Endothelial cell of umbilical vein (primary cell): ENCODE measurements at places on chromosomes 1 and 21. TPM values are rescaled to one million over a fixed set of nuclear protein-coding genes. Genes with fewer than 3 reads are reported as not detected.

- no peak overlapping the region for H3K27ac ChIP-seq
- no peaks in the 10 kb centered on the region for H3K4me1 ChIP-seq
- H3K27me3 ChIP-seq = no peaks in the 10 kb centered on the region
- no peak overlapping the region for H3K4me3 ChIP-seq
Observed at GRCh38 chr1:167330601-167331293, 110.1 kb downstream of the POU2F1 start.

DNA sequence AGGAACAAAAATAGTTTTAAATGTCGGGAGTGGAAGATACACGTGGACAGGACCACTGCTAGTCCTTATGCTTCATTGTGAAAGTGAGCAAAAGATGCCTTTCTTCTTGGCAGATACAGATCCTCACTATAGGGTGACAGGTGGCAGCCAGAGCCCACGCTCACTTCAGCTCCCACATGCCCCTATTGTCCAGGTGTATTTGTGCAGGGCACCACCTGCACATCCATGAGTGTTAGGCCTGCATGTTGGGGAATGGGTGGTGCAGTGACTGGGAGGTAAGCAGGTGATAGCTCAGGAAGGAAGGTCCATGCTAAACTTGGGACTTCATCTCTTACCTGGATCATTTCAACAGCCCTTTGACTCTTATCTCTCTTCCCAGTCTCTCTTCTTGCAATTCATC lies 27.4 kb downstream of the SLC5A9 start:
- H3K36me3 ChIP-seq = no peaks in the 10 kb centered on the region
- H3K27me3 ChIP-seq = no peaks in the 10 kb centered on the region
- H3K4me1 ChIP-seq = no peaks in the 10 kb centered on the region
- H3K27ac ChIP-seq = no peak overlapping the region
- DNase-seq = no peak

DNA sequence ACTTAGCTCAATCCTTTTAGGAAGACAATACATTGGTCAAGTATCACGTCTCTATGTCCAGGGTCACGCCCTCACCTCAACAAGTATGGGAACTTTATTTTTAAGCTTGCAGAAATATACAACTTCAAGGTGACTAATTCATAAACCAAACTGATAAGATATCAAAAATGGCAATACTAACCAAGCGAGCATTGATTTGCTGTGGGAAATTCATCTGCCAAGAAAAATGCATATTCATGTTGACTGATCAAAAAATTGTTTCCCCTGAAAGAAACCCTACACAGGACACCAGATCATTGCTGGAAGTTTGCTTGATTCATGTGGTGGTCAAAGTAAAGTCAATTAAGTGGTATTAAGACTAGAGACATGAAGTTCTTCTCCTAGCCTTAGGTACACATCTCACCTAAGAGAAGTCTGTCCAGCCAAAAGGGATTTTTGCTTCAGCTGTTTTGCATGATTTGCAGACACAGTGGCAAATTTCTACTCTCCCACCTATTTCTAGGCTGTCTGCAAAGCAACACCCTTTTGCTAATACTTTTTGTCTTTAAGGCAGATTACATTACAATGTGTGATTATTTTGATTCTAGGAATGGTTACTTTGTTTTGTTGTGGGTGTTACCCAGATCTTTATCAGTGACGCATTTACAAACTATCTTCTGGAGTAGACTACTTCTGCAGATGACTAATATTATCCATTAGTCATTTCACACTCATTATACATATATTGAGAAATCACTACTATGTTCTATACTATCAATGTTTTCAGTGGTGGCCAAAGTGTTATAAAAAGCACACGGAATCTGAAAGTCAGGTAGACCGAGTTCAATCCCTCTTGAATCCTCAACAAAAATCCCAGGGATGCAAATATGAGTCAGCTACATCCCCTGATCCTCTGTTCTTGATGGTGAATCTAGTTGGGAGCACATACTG lies 12.4 kb downstream of the SAMSN1 start:
- H3K36me3 ChIP-seq = no peaks in the 10 kb centered on the region
- DNase-seq = peak; percentile 77
- H3K4me3 ChIP-seq = no peak overlapping the region
- peak overlapping the region; percentile 91 for H3K27ac ChIP-seq
- H3K27me3 ChIP-seq = no peaks in the 10 kb centered on the region
- peaks cover 17% of the 10 kb centered on the region for H3K4me1 ChIP-seq

DNA sequence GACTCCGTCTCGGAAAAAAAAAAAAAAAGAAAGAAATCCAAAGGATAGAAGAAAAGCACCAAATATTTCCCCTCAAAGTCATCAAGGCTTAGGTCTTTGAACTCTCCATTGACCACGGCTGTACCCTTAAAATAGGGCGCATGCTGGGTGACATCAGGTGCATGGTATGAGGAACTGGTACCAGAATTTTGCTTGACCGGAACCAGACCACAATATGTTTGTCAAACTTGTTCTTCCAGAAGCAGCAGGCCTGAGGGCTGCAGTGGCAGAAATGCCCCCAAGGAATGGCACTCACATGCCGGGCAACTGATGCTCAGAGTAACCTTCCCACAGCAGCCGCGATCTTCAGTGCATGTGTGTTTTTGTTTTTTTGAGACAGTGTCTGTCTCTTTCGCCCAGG lies 21.0 kb downstream of the RCC1 start:
- DNase-seq = no peak
- H3K4me1 ChIP-seq = no peaks in the 10 kb centered on the region
- peaks cover 3% of the 10 kb centered on the region for H3K36me3 ChIP-seq
- H3K4me3 ChIP-seq = no peak overlapping the region
- no peak overlapping the region for H3K27ac ChIP-seq

GRCh38 chr1:247386687-247387086 lies 29.3 kb upstream of the NLRP3 start:
- no peaks in the 10 kb centered on the region for H3K4me1 ChIP-seq
- H3K27me3 ChIP-seq = no peaks in the 10 kb centered on the region
- H3K4me3 ChIP-seq = no peak overlapping the region
- H3K27ac ChIP-seq = no peak overlapping the region

DNA sequence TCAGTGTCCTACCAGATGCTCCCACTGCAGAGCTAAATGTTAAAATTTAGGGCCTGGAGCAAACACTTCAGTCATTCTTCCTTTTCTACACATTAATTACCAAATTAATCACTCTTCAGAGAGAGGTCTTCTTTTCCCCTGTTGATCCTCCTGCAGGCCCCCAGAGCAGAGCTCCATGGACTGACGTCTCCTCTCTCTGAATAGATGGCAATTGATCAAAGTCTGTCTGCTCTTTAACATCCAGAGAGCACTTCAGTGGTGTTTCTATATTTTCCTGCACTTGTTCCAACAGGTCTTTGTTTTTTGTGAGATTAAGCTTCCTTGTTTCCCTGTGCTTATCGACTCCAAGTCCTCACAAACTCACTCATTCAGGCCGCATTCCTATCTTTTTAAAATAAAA lies 239.3 kb downstream of the SIPA1L2 start:
- H3K4me1 ChIP-seq = no peaks in the 10 kb centered on the region
- H3K27me3 ChIP-seq = no peaks in the 10 kb centered on the region
- H3K36me3 ChIP-seq = no peaks in the 10 kb centered on the region

- H3K4me1 ChIP-seq = peaks cover 4% of the 10 kb centered on the region
- no peak overlapping the region for H3K4me3 ChIP-seq
- H3K27ac ChIP-seq = no peak overlapping the region
- H3K27me3 ChIP-seq = no peaks in the 10 kb centered on the region
Observed at GRCh38 chr1:20151906-20152598, 12.9 kb downstream of the PLA2G2F start.

GRCh38 chr1:66478116-66478515 lies 55.8 kb upstream of the SGIP1 start:
- no peaks in the 10 kb centered on the region for H3K4me1 ChIP-seq
- DNase-seq = no peak
- no peak overlapping the region for H3K27ac ChIP-seq
- no peaks in the 10 kb centered on the region for H3K36me3 ChIP-seq

DNA sequence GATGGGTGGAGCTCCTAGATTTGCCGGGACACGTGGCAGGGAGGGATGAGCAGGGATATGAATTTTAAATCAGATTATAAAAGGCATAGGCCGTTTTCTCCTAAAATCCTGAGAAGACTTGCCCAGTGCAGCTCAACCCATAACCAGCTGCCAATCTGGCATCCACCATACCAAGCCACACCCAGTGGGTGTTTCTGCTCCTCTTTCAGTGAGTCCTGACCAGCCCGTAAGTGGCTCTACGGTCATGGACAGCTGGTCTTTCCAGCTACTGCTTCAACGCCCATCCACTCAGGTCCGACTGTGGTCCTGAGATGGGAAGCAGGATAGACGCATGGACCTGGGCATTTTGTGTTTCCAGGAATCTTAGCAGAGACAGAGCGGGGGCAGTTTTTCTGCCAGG lies 107.2 kb downstream of the LAMC2 start:
- peaks cover 9% of the 10 kb centered on the region for H3K4me1 ChIP-seq
- no peak overlapping the region for H3K4me3 ChIP-seq
- H3K36me3 ChIP-seq = no peaks in the 10 kb centered on the region
- DNase-seq = no peak
- no peaks in the 10 kb centered on the region for H3K27me3 ChIP-seq

- H3K27ac ChIP-seq = peak overlapping the region; percentile 29
- H3K4me1 ChIP-seq = peaks cover 14% of the 10 kb centered on the region
- DNase-seq = peak; percentile 67
- no peaks in the 10 kb centered on the region for H3K36me3 ChIP-seq
Observed at GRCh38 chr1:60228041-60228491, 154.5 kb upstream of the C1orf87 start.

- no peaks in the 10 kb centered on the region for H3K27me3 ChIP-seq
- no peaks in the 10 kb centered on the region for H3K4me1 ChIP-seq
- no peaks in the 10 kb centered on the region for H3K36me3 ChIP-seq
- H3K27ac ChIP-seq = no peak overlapping the region
- DNase-seq = no peak
Observed at GRCh38 chr1:157856538-157856937, 14.9 kb upstream of the CD5L start.

DNA sequence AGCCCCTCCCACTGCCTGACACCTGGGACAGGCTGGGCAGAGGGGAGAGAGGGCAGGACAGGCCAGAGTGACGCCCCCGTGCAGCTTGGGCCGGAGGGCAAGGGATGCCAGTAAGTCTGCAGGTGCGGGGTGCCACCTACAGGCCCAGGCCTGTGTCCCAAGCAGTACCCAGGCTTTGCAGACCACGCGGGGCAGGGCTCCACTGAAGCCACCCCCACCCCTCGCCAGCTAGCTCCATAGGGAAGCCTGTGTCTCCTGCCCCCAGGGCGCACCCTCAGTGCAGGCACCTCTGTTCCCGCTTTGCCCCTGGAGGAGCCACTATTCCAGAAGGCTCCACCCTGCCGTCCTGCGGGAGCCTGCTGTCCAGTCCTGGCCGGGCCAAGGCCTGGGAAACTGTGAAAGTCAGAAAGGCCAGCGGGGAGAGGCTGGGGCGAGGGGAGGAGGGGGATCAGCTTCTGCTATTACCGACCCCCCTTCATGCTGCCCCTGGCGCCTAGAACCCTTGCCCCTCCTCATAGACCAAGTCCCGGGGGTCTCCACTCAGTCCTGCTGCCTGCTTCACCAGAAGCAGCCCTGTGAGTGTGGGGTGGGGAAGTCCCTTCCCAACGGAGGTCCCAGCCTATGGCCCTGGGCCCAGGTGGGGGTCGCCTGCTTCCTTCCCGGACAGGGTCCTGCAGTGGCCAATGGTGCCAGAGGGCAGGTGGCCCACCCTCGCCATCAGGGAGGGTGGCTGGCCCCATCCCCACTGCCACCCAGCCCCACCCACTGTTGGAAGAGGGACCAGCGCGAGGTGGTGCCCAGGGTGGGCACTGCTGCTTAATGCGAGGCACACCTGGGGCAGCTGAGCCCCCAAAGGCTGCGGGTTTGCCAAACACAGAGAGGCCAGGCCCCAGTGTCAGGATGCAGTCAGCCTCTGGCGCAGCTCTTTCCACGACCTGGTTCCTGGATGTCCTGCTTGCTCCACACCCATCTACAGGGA lies 54.4 kb downstream of the KCNAB2 start:
- no peak for DNase-seq
- no peak overlapping the region for H3K27ac ChIP-seq
- H3K27me3 ChIP-seq = no peaks in the 10 kb centered on the region

DNA sequence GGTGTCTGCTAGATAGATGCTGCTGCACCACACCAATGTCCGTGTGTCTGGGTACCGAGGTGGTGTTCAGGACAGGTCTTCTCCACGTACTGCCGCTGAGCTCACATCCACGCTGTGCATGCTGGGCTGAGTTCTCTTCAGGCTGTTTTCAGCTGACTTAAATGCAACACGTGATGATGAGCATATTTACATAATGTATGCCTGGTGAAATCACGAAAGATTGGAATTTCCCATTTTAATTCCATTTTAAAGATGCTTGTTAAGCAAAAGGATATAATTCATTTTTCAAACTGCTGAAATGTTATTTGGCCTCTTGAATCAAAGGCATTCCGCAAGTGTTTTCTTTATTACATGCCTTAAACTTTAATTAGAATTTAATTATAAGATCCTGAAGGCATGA lies 107.9 kb downstream of the FGGY start:
- no peaks in the 10 kb centered on the region for H3K27me3 ChIP-seq
- H3K36me3 ChIP-seq = no peaks in the 10 kb centered on the region
- DNase-seq = no peak
- no peak overlapping the region for H3K4me3 ChIP-seq
- H3K27ac ChIP-seq = no peak overlapping the region

GRCh38 chr1:168751195-168751650 lies 22.2 kb upstream of the DPT start:
- H3K27ac ChIP-seq = no peak overlapping the region
- no peaks in the 10 kb centered on the region for H3K4me1 ChIP-seq
- no peak overlapping the region for H3K4me3 ChIP-seq
- H3K27me3 ChIP-seq = no peaks in the 10 kb centered on the region
- no peaks in the 10 kb centered on the region for H3K36me3 ChIP-seq
- no peak for DNase-seq

DNA sequence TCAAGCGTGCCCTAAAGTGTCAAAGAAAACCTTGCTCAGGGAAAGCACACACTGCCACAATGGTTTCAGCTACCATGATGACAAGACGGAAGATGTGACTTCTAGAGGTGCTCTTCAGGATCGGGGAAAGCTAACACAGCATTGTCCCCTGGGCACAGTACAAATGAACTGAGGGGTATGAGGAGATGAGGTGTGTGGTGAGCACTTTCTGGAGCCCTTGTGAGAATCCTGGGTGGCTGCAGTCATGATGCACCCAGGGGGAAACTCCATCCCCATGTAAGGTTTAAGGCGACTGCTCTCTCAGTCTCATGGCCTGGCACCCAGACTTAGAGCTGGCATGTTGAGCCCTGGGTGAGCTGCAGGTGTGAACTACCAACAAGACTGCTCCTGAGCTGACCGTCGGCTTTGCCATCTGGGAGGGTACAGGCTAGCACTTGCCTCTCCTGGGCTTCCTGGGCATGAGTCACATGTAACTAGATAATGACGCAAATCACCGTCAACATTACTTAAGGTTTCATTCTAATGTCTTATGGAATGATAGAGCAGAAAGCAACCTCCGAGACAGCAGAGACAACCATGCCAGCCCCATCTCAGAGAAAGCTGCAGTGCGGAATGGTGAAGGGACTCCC lies 144.6 kb downstream of the CLIC6 start:
- H3K36me3 ChIP-seq = no peaks in the 10 kb centered on the region
- peaks cover 21% of the 10 kb centered on the region for H3K4me1 ChIP-seq
- no peak overlapping the region for H3K4me3 ChIP-seq
- DNase-seq = no peak

The DMBX1 gene
- total RNA-seq = not detected in 2 replicates

The FCRL1 gene
- not detected in 2 replicates for total RNA-seq

The WASF2 gene
- total RNA-seq = 169 and 172 TPM in 2 replicates

The TLCD4 gene
- 0.07 and 0.51 TPM in 2 replicates for total RNA-seq

The IGSF9 gene
- 0.15 and 0.16 TPM in 2 replicates for total RNA-seq

The PPP1R8 gene
- 45.4 and 48.5 TPM in 2 replicates for total RNA-seq

The GBP3 gene
- 7.3 and 12.7 TPM in 2 replicates for total RNA-seq

The TTC22 gene
- not detected in 2 replicates for total RNA-seq
